Fibroblast of skin of left quadriceps (primary cell): ENCODE measurements at places on chromosomes 7 and 10.

- no peak for DNase-seq
Observed at GRCh38 chr10:95254629-95255028, 36.2 kb downstream of the PDLIM1 start.

- no peak for DNase-seq
Observed at GRCh38 chr7:148699024-148699781, 500 bp downstream of the CUL1 start.

- DNase-seq: no peak
Observed at GRCh38 chr10:80484243-80484642, 30.1 kb downstream of the TSPAN14 start.

DNA sequence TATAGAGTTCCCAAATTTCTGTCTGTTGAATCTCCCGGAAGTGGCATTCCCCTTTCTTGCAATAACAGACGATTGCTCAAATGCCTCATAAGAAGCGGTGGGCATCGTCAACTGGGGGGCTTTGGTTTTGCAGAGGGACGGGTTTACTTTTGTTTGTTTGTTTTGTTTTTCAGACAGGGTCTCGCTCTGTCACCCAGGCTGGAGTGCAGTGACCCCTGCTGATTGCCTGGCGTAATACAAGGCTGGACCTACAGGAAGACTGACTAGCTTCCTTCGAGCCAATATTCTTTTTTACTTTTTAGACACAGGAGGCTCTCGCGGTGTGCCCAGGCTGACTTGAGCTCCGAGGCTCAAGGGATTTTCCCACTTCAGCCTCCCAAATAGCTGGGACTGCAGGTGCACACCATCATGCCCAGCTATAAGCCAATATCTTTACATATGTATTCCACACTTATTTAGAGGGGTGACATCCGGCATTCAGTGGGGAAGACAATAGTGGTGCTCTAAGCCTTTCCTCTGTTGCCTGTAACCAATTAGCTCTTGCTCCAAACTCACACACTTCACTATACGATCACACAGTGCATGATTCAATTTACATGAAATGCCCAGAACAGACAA is 58.1 kb downstream of the FHIP2A start:
- no peak for DNase-seq

- DNase-seq: no peak
Observed at GRCh38 chr7:45924283-45924682, 3.2 kb upstream of the IGFBP3 start.

GRCh38 chr7:148210804-148211325 is 379.7 kb upstream of the C7orf33 start:
- DNase-seq: no peak

- DNase-seq: no peak
Observed at GRCh38 chr7:50960621-50961310, 178.1 kb upstream of the GRB10 start.

- no peak for DNase-seq
Observed at GRCh38 chr7:87231711-87232110, 12.2 kb upstream of the TMEM243 start.

DNA sequence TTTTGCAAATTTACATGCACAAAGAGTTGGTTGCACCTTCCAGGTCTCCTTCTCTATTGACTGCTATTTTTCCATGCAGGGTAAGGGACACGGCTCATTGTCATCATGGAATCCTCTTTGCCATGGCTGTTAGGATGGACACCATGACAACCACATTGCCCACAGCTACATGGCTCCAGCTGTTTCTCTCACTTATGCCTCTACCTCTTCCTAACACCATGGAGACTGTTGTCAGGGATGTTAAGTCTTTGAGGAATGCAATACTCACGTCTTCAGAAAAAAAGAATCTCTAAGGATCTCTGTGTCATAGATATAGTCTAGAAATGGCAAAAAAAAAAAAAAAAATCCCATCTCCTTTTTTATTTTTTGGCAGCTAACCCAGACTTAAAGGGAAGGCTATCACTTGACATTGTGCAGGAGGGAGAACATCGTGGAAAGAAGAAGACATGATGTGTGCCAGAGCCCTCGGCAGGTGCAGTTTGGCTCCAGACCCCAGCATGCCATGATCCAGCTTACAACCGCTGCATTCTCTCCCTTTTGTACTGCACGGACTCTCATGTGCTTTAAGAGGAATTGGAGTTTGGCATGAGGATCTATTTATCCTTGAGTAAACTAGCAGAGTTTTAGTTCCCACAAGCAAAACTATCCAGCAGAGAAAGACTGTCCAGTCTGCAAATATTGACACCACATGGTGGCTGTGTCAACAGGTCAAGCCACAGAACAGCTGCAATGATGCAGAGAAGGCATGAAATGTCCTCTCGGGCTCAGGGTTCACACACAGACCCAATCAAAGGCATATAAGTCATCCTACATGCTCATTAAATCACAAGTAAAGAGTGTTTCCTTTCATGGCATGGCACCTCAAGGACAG is 70.8 kb downstream of the FRMD4A start:
- DNase-seq: no peak
